ENCODE measurements at places on chromosomes 16 and 17.

DNA sequence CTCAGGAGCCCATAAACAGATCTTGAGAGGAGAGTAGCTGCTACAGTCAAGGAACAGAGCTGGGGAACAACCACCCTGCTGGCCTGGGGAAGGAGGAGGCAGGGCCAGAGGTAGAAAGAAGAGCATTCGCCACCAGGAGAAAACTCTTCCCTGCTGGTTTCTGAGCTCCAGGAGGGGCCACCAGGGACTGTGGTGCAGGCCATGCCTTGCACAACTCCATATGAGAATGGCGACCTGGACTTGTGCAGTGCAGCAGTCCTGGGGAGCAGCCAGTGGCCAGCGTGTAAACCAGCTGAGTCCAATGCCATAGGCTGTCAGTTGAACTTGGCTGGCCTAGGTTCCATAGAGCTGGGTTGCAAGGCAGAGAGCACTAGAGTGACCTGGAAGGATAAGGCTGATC lies 11.6 kb downstream of the SLC13A2 start:
- DNase-seq = no peak

GRCh38 chr17:77366558-77367245 lies 225.9 kb downstream of the SEC14L1 start:
- DNase-seq = no peak

GRCh38 chr17:38869526-38870258 lies at the start of gene LASP1:
TSS of gene LASP1 (plus strand) at chr17:38870058. CDS start at chr17:38870190, 132 bp downstream.
- DNase-seq = peak; percentile 68

DNA sequence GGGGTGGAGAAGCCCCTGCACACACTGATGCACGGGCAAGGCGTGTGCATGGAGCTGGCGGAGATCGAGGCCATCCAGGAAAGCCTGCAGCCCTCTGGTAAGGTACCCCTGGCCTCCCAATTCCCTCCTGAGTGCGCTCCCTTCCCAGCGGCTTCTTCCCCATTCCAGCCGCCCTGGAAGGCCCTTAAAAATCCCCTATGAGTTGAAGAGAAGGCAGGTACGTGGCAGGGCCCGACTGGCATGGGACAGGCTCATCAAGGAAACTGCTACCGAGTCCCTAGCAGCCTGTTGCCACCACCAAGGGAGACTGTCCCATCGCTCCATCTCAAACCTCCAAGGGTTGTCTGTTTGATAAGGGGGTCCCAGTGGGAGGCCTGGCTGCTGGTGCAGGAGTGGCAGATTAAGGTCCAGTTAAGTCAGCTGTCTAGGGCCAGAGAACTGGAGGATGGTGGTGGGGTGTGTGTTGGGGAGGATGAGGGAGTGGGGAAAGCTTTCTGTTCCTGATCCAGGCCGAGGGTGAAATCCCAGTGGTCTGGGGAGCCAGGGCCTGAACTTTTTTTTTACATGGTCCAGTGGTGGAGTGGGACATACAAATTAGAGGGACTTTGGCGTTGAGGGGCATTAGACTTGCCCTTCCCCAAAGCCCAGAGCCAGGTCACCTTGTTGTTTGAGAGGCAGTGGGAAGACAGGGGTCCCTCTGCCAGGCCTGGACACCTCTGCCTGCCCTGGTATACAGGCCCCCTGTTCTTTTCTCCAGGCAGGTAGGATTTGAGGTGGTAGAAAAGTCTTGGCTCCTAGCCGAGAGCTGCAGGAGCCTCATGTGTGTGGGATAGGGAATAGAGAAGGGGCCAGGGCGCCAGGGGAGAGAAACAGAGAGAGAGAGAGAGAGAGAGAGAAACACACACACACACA lies 994 bp downstream of the IGFBP4 start:
- DNase-seq = no peak

DNA sequence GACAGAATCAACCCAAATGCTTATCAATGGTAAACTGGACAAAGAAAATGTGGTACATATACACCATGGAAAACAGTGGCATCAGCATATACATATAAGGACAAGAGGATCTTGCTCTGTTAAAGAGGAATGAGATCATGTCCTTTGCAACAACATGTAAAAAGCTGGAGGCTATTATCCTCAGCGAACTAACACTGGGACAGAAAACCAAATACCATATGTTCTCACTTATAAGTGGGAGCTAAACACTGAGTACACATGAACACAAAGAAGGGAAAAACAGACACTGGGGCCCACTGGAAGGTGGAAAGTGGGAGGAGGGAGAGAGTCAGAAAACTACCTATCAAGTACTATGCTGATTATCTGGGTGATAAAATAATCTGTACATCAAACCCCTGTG lies 447.3 kb upstream of the MAF start:
- DNase-seq = no peak

- no peak for DNase-seq
Observed at GRCh38 chr17:27233059-27233458, 60.9 kb upstream of the WSB1 start.

- no peak for DNase-seq
Observed at GRCh38 chr16:55543472-55543871, 23.0 kb upstream of the CAPNS2 start.

GRCh38 chr17:78965491-78965924 lies 14.2 kb downstream of the LGALS3BP start:
- DNase-seq = no peak

- no peak for DNase-seq
Observed at GRCh38 chr17:7428557-7428956, at the start of gene SPEM3. TSS of gene SPEM3 (plus strand) at chr17:7428857. CDS start at chr17:7428903, 46 bp downstream.

DNA sequence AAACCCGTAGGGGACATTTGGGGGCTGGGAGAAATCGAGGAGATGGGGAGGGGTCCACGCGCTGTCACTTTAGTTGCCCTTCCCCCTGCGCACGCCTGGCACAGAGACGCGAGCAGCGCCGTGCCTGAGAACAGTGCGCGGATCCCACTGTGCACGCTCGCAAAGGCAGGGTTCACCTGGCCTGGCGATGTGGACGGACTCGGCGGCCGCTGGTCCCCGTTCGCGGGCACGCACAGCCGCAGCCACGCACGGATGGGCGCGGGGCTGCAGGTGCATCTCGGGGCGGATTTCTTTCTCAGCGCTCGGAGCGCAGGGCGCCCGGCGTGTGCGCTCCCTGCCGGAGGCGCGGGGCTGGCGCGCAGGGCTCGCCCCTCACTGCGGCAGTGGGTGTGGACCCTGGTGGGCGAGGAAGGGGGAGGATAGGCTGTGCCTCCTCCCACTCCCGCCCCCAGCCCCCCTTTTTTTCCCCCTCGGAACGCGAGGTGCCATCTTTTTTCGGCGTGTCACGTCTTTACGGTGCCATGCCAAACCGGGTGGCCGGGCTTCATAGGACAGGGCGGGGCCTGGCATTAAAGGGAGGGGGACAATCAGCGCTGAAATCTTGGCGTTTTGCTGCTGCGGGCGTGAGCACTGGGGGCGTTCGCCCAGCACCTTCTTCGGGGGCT lies 1.1 kb downstream of the MAPT start:
- DNase-seq = no peak

DNA sequence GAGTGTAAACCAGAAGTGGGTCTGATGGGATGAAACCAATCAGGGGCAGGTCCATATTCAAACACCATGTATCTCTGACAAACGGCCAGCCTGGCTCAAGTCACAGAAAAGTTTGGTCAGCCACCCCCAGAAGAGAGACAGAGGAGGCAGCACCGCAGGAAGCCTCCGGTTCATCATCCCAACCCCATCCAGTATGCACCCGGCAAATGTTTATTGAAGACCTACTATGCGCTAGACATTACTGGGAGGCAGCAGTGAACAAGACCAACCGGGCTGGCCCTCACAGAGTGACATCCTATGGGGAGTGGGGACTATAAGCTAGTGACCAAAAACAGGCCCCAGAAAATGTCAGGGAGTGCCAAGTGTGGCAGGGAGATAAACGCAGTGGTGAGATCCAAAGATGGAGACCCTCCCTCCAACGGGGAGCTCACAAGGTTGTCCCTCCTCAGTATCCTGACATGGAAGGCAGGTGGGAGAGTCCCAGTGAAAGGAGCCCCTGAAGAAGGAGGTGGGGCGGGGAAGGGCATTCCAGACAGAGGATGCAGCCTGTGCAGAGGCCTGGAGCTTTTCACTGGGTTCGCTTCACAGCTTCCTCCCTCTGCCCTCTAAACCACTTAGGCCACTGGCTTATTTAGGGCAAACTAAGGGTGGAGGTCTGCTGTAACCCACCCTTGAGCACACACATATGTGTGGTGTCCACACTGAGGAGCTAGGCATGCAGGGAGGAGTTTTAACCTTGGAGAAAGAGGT lies 2.0 kb downstream of the GSG1L start:
- no peak for DNase-seq

DNA sequence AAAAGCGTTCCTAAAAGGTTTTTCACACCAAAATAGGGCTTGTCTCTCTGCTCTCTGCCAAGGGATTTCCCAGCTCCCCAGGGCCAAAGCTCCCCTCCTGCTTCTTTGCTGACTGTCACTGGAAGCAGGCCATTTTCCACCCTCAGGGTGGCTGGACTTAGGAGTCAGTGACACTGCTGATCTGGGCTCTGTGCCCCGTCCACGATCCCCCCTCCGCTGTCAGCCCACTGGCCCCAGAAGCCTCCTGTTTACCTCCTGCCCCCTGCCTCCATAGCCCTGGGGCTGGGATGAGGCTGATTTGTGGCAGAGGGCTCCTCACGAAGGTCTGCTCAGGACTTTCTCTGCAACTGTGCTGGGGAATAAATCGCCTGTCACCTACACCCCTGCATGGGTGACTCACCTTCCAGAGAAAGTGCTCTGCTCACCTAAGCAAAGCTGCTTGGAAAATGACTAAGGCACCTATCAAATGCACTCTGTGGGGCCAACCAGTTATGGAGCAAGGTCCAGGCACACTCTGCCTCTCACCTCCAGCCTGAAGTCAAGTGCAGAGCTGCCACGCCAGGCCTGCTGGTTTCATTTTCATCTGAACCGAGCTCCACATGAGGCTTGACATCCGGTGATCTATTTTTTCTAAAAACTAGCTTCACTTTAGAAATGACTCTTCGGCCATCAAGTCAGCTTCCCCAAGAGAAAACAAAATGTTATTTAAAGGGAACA lies 4.9 kb downstream of the MAP3K14 start:
- DNase-seq = peak; percentile 56

DNA sequence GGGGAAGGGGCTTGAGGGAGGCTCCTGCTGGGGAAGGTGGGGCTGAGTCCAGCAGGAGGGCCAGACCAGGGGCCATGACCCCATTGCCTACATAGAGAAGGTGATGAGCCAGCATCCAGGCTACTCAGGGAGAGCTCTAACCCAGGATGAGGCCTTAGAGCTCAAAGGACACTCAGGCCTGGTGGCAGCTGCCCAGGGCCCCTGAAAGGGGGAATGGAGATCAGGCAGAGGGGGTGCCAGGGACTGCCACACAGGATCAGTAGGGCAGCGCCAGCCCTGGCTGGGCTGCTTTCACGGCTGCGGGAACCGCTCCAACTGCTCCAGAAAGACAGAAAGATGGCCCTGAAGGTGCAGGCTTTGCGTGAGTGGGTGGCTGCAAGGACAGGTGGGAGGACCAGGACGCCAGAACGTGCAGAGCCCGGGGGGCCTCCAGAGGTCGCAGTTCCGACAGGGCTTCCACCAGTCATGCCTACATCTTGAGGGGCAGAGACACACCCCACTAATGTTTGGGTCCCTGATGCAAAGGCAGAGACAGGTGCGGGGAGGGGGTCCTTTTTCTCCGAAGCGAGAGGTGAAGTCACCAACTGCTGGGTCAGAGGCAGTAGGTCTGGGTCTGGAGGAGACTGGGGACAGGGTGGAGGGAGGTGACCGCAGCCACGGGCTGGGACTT lies 882 bp upstream of the ATP6V0C start:
- no peak for DNase-seq

- DNase-seq = no peak
Observed at GRCh38 chr16:86970726-86971125, 346.5 kb downstream of the C16orf95 start.

DNA sequence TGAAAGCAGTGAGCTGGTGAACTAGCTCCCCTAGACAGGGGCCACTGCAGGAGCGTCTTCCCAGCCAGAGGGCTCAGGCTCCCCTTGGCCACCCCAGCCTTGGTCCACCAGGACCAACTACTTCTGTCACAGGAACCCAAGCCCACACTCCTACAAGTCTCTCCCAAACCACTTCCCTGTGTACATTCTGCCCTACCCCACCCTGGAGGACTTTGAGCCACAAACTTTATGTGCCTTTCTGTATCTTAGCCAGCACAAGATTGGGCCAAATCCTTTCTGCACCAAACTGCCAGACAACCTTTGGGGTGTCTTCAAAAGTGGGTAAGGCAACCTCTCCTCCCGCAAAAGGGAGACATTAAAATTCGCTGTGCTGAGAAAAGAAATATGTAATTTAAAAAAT lies 31.6 kb downstream of the EFCAB5 start:
- DNase-seq = no peak

- no peak for DNase-seq
Observed at GRCh38 chr17:42783062-42783790, 2.8 kb downstream of the WNK4 start.

GRCh38 chr17:17485420-17485819 lies 8.6 kb downstream of the MED9 start:
- DNase-seq = no peak

DNA sequence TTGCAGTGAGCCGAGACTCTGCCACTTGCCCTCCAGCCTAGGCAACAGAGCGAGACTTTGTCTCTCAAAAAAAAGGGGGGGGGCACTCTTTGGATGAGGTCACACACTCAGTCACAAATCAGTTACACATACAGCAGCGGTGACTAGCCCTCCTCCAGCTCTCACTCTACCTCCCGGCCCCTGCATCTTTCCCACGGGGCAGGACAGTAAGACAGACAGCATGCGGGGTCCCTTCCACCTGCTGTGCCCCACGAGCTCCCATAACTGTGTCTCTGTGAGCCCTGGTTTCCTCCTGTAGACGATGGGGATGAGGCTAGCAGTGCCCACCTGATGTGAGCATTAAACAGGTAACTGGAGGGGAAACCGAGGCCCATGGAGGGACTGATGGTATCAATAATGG lies 5.2 kb downstream of the CIBAR2 start:
- DNase-seq = no peak

DNA sequence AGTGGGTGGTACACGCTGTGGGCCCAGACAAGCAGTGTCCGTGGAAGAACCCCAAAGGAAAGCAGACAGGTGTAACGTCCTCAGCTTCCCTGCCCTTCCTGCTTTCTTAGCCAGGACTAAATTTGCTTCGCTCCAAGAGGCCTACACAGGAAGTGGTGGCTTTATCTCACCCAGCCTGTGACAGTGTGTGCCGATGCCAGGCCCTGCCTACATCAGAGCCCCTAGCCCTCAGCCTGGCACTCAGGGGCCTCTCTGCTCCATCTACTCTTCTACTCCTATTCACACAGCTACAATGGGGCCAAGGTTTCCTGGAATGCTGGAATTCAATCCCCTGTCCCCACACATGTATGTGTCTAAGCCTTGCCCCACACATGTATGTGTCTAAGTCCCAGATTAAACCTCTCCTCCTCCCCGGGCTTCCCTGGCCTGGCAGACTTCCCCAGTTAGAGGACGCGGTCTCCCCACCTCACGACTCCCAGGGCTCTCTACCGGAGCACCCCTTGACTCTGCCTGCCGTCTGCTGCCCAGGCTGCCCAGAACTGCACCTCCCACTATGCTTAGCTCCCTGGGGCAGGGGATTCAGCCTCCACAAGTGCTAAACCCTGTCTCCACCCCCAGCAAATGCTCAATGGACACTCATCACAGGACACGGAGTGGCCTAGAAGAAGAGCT lies 8.2 kb downstream of the PGAP3 start:
- DNase-seq = no peak

Measured in stimulated activated CD8-positive, alpha-beta memory T cell treated with anti-CD3 and anti-CD28 coated beads, Interleukin-7, amount 100 ng/mL, for 24 hours (primary cell).